ENCODE measurements at places on chromosomes 11 and 22. TPM values are rescaled to one million over a fixed set of nuclear protein-coding genes. Genes with fewer than 3 reads are reported as not detected.

The MYO18B gene
- total RNA-seq: 0.65 TPM

DNA sequence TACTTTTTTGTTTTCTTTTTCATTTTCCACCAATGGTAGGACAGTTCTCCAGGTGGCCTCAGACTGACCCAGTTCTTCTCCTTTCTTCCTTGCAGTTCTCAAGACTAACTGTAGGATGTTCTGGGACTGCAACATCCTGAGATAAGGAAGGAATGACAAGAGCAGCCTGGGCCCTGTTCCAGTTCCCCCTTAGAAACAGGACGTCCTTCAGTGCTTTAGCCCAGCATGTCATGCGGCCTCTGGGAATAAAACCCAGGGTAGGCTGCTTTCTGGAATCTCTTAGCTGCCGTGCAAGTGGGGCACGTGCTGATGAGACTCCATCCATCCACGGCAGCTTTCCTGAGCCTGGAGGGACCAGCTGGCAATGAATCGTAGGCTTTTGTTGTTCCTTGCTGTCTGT is 24.0 kb upstream of the CADM1 start:
- DNase-seq: no peak

The BIRC3 gene
- 117 TPM for total RNA-seq

DNA sequence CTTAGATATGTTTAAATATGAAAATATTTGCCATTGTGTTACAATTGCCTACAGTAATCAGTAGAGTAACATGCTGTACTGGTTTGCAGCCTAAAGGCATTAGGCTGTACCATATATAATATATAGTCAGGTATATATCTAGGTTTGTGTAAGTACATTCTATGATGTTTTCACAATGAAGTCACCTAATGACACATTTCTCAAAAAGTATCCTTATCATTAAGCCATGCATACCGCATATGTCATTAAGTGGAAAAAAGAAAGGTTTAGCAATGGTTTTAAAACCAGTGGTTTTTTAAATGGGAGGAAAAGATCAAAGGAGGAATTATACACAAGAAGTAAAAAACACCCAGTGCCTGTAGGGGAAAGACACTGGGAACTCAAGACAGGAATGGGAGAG is 122.7 kb downstream of the RBFOX2 start:
- no peak for DNase-seq

The CEP126 gene
- 0.94 TPM for total RNA-seq
